LNCaP clone FGC (cell line): ENCODE measurements at places on chromosomes 7 and 10.
A peak's percentile ranks its signal among the peaks of the same experiment; 100 is the strongest.

GRCh38 chr7:151551820-151552219 lies 32.1 kb upstream of the RHEB start:
- no peak for DNase-seq

GRCh38 chr10:56715262-56715661 lies 354.2 kb upstream of the ZWINT start:
- DNase-seq = no peak

- no peak for DNase-seq
Observed at GRCh38 chr10:7984896-7985295, 69.6 kb upstream of the GATA3 start.

DNA sequence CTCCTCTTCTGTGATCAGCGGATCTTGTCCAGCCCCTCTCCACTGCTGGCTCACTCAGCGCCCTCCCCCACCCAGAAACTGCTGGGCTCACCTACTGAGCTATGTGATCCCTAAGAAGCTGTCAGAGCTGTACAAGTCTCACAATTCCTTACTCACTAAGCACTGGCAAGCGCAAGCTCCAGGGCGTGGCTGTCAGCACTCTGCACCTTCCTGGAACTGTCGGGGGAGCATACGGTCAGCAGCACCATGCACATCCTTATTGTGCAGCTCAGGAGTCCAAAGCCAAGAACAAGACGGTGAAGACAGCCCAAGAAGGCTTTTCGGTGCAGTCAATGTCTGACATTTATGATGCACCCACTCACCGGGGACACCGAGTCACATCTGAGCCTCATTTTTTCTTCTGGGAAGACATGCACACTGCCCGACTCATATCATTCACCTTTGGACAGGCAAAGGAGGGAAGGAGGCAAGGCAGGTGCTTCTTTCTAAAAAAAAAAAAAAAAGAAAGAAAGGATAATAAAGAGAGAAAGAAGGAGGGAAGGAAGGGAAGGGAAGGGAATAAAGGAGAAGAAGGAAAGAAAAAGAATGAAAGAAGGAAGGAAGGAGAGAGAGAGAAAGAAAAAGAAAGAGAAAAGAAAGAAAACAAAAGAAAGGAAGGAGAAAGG lies 56.3 kb downstream of the ASB13 start:
- no peak for DNase-seq

DNA sequence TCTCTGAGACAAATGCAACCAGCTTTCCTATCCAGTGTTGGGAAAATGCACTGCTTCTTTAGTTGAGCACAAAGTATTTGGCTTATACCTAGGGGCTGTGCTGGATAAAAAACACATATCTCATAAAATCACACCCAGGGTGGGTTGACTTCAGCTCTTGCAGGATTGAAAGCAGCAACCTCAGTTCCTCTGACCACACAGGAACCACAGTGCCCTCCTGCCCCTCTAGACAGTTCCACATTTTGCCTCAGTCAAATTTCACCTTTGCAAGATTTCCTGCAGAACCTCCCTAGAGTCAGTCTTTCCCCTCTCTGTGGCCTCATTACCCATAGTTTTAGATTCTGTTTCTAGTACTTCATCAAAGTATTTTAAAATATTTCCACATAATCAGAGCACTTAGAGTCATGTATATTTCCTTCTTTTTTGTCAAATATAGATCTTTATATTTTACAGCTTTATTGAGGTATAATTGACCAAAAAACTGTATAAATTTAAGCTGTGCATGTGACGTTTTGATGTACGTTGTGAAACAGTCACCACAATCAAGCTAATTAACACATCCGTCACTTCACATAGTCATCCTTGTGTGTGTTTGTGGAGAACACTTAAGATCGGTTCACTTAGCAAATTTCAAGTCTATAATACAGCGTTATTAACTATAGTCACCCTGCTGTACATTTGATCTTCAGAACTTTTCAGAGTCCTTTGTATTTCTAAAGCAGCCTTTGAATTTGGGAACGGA lies 37.0 kb upstream of the EGR2 start:
- DNase-seq = no peak

- DNase-seq = no peak
Observed at GRCh38 chr10:77911535-77912123, 14.9 kb downstream of the DLG5 start.

GRCh38 chr7:157693521-157694375 lies 356.9 kb downstream of the DNAJB6 start:
- DNase-seq = no peak

GRCh38 chr7:157355784-157356511 lies 19.1 kb downstream of the DNAJB6 start:
- DNase-seq = peak; percentile 63

GRCh38 chr7:69864822-69865221 lies 266.5 kb downstream of the AUTS2 start:
- DNase-seq = no peak

- no peak for DNase-seq
Observed at GRCh38 chr7:155640629-155641028, 3.8 kb upstream of the RBM33 start.

DNA sequence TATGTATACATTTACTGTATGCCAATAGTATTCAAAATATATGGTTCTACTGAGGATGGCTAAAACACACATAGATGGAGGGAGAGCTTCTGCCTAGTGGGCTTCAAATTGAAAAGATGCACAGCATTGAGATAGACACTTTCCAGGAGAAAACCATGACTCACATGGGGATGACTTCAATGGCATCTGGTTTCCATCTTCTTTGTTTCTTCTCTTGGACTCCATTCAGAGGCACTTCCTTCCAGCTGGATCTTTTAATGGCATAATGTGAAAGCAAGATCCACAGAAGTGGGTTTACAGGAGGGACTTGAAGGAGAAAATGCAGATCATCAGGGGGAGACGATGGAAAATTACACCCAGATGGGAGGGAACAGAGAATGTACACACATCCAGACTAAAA lies 84.9 kb downstream of the ZNF365 start:
- no peak for DNase-seq

DNA sequence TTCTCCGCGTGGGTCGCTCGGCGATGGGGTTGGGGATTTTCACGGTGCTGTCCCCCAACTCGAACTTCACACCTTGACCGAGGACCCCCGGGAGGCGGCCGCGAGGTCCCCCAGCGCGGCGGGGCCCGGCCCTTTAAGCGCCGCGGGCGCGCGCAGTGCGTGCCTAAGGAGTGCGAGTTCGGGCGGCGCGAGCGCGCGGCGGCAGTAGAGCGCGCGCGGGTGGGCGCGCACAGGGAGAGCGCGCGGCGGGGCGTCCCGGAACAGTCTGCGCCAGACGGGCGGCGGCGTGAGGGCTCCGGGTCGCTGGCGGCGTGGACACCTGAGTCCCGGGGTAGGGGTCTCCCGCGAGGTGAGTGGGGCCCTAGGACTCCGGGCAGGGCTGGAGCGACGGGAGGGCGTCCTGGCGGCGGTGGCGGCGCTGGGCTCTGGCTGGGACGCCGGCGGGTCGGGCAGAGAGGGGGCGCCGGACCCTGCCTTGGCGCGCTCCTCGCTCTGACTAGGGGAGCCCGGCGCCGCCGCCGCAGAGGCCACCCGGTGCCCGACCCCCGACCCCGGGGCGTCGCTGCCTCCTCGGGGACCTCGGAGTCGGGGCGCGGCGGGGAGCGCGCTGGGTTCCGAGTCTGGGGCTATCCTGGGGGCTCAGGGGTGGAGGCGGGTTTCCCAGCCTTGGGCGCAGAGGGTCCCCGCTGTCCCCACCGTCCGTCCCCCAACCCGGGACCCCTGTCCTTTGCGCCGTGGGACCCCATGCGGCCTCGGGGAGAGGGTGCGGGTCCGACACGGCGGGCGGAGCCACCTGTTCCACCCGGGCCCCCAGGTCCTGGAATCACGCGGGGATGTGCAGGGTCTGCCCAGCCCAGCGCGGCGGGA lies at the start of gene PROSER2:
Gene PROSER2 (plus strand): TSS at position 235 of the 867 bp plus-strand sequence. CDS start 28,722 bp downstream, outside the sequence.
- DNase-seq = no peak

GRCh38 chr7:141160246-141160860 lies 86.5 kb downstream of the TMEM178B start:
- DNase-seq = no peak

DNA sequence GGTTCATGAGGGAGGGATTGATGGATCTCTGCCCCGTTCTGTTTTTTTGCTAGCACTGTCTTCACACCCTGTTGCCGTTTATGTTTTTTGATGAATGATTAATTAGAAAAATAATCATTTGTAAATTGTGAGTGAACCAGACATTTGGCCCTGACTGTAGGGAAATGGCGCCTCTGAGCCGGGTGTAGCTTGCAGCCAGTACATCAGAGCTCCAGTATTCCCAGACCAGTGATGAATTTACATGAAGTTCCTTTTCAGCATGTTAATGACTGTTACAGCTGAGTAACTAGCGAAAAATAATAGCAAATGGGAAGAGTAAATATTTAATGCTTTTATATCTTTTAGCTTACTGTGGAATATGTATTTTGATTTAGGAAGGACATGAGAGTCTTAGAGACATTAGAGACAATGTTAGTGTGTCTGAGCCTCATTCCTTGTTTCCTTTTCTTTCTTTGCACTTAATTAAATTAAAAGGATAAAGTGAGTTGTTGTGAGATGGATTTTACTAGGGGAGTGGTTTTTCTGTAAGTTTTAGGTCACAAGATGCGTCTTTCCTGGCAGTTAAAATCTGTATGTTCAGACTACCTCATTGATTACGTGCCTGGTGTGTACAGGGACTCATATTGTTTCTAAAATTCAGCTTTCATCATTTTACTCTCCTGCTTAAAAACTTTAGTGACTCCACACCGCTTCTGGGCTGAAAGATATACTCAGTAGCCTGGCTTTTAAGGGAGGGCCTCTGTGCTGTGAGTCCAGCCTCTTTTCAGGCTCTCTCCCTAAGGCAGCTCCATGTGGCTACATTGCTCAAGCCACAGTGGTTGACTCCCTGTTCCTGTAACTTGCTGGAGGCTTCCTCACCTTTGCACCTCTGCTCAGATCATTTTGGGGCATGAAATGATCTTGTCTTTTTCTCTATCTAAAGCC lies 86.4 kb downstream of the AUTS2 start:
- no peak for DNase-seq

DNA sequence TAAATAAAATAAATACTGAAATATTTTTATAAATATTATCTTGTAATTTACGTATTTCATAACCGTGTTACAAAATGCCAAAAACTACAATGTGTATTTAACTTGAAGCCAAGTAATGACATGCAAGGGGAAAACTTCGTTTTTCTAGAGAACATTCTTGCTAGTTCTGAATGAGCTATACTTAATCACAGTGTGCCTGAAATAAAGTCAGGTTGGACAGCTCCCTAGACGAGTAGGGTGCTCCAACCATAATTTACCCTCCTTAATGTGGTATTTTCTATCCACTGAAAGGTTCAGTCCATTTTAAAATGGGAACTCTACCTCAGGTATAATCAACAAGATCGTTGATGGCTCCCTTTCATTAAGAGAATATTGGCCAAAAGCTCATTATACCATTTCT lies 194.5 kb upstream of the AHR start:
- DNase-seq = no peak

DNA sequence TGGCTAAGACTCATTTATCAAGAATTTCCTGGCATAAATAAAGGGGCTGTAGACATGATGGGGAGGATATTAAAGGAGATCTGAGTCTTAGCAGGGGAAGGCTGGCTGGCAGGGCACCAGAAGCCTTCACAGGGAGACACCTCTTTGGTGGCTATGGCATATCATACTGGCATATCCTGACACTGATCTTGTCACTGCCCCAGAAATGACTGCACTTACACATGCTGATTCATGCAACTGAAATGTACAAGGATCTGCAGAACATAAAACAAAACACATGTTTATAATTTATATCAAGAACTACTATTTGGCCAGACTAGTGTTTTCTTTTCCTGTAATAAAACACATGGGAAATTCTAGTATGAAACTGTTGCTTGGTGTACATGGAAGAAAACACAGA lies 5.5 kb upstream of the LIPN start:
- no peak for DNase-seq

GRCh38 chr7:30223896-30224295 lies 60.5 kb upstream of the ZNRF2 start:
- no peak for DNase-seq

- DNase-seq = no peak
Observed at GRCh38 chr7:138798836-138799235, 840 bp upstream of the ATP6V0A4 start.

DNA sequence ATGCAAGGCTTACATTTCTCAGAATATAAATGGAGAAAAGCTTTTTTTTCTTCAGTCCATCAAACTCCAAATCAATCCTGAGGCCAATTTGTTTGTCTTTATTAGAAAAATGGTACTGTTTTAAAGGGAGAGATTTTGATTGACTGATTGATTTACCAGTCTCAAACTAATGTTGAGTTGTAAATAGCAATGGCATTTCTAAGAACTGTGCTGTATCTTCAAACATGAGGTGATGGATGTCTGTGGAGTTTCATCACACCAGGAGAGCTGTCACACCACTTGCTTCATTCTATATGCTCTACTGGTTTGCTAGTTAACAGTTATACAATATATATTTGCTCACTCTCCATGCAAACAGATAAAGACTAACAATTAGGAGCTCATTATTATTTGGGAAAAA lies 39.0 kb upstream of the LRRTM3 start:
- DNase-seq = no peak

GRCh38 chr10:75345738-75346137 lies 55.8 kb downstream of the ZNF503 start:
- no peak for DNase-seq

DNA sequence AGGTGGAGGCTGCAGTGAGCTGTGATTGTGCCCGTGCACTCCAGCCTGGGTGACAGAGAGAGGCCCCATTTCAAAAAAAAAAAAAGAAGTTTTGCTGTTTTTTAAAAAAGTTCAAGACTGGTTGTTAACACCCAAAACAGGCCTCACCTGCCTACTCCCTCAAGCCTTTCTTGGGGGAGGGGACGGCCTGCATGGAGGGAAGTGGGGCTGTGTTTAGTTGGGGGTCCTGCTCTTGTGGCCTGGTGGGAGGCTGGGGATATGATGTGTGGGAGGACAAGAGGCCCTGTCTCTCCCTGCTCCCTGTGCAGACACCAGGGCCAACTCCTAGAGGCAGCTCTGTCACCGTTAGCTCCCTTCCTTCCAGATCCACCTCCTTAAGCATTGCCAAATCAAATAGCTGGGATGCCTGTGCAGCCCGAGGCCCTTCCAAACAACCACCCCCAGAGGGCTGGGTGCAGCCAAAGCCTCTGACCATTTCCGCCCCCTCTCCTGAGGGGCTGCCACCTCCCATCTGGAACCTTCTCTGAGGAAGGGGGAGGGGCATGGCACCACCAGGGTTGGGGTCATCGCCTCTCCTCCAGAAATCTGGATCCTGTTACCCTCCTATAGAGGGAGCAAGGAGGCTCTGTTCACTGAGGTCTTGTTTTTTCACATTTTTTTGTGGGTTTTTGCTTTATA lies 32.9 kb upstream of the ANKRD2 start:
- DNase-seq = no peak

DNA sequence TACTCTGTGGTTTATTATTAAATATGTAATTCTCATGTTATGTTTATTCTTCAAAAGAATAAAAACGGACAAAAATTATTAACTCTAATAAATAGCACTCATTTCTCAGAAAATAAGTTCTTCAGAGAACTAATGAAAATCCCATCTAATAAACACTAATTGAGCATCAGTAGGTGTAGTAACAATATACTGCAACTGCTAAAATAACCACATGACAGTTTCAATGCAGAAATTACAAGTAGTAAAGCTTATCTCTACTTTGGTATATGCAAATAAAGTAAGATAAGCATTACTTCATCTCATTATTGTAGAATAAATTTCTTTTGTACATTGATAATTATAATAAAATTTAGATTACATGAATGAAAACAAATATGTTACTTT lies 56.4 kb upstream of the DKK1 start:
- DNase-seq = no peak

GRCh38 chr10:122267849-122268737 lies 3.0 kb upstream of the BTBD16 start:
- no peak for DNase-seq
